Amniotic epithelial cell (primary cell): ENCODE measurements at places on chromosomes 11 and 22.

- no peak for DNase-seq
Observed at GRCh38 chr22:16559056-16559955, 33.3 kb downstream of the CCT8L2 start.

DNA sequence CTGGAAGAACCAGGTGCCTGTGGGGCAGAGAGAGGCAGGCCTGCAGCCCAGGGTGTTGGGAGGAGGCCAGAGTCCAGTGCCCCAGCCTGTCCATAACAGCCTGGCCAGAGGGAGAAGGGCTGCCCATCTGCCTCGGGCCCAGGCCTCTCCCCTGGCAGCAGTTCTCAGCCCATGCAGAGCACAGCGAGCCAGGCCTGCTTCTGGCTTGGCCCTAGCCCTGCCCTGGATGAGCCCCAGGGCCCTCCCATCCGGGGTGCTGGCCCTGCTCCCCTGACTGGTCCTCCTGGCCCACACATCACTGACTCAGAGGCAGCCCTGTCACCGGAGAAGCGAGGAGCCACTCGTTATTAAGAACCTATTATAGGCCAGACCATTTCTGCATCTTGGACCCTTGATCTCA, 19.7 kb upstream of the MYRF start:
- DNase-seq, result no peak

GRCh38 chr11:120182372-120182771, 28.5 kb upstream of the OAF start:
- no peak for DNase-seq

DNA sequence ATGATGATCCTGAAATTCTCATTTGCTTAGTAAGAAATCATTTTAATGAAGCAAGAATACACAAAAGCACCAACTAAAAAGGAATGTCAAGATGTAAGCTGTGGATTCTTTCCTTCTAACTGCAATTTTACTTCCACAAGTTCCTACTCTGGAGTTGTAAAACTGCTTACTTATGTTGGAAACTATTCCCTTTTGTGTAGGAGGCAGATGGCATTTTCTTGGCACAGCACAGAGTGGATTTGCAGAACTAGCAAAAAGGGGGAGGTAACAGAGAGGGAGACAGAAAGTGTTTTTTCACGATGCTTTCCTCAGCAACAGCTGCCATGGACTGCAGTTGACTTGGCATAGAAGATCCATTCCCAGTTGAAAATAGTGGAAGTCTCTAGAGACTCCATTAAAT, 1112.0 kb upstream of the RAG2 start:
- peak; percentile 63 for DNase-seq

DNA sequence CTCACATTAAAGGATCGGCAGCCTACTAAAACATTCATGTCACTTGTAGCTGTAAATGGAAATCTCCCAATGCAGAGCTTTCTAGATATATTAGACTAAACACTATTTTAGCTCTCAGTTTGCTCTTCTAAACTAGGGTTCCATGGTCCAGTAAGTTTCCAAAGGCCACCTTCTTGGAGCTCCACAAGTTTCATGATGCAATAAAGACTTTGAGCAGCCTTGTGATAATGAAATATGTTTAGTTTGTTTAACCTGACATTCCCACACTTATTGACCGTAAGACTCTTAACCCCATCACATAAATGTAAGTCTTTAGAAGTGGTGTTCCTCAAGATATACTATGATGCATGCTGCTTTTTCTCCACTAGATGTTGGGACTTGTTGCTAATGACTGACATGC, 87.7 kb downstream of the TRIM44 start:
- no peak for DNase-seq
